Activated naive CD8-positive, alpha-beta T cell treated with anti-CD3 and anti-CD28 coated beads, Interleukin-2, amount 50 U/mL, for 16 hours (primary cell): ENCODE measurements at places on chromosomes 6 and 20.

DNA sequence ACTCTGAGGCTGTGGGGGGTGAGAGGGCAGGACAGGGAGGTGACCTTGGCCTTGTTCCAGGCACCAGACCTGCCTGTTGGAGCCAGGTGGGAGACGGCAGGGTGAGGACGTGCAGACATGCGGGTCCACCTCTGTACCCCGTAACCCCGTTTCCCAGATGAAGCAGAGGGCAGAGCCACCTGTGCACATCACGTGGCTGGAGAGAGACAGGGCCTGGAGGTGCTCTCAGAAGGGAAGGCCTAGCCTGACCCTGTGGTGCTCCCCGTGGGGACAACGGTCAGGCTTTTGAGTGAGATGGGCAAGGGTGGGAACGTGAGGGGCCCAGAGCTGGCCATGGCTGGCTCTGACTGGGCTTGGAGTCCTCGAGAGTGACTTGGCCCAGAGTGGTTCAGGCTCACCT lies 6.6 kb downstream of the NTSR1 start:
- no peak for DNase-seq

GRCh38 chr6:41256383-41256782 lies 28.2 kb downstream of the TREML4 start:
- DNase-seq: no peak

DNA sequence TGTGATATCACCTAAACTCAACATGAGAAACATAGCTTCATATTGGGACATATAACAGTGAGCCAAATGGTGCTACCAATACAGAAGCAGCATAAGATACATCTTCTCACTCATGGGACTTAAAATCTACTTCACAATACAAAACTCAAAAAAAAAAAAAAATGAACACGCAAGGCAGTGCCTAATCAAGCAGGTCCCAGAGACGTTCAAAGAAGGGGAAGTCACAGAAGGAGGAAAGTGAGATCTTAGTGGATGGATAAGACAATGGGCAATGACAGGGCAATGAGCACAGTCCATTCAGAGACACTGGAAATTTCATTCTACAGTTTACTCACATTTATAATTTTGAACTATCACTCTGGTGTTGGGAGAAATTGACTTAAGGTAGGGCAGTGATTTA lies 88.3 kb downstream of the FAM50B start:
- DNase-seq: no peak

DNA sequence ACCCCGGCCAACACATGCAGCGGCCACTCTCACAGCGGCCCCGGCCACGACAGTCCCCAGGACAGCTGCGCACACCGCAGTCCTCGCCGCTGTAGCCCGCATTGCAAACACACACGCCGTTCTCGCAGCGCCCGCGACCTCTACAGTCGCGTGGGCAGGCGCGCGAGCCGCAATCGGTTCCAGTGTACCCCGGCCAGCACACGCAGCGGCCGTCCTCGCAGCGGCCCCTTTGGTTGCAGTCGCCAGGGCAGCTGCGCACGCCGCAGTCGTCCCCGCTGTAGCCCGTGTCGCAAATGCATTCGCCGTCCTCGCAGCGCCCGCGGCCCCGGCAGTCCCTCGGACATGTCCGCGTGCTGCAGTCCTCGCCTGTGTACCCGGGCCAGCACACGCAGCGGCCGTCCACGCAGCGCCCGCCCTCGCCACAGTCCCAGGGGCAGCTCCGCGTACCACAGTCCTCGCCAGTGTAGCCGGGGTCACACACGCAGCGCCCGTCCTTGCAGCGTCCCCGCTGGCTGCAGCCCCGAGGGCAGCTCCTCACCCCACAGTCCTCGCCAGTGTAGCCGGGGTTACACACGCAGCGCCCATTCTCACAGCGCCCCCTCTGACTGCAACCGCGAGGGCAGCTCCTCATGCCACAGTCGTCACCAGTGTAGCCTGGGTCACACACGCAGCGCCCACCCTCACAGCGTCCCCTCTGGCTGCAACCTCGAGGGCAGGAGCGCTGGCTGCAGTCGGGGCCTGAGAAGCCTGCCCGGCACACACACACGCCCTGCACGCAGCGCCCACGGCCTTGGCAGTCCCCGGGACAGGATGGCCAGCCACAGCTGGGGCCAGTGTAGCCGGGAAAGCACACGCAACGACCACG lies 12.5 kb downstream of the TNXB start:
- DNase-seq: no peak

DNA sequence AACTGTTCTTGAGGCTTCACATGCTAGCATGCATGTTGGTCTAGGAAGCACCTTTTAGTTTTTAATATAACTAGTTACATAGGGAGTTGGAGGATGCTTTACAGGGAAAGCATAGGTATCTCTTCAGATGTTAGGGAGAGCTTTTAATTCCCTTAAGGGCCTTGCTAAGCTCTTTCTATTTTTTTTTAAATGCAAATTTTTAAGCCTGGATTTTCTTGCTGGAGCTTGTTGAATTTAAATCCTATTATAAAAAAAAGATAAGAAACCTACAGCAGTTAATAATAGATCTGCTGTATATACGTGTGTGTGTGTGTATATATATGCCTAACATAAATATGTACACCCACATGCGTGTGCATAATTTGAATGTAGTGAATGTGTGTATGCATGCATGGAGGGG lies 79.0 kb downstream of the FIG4 start:
- DNase-seq: no peak

DNA sequence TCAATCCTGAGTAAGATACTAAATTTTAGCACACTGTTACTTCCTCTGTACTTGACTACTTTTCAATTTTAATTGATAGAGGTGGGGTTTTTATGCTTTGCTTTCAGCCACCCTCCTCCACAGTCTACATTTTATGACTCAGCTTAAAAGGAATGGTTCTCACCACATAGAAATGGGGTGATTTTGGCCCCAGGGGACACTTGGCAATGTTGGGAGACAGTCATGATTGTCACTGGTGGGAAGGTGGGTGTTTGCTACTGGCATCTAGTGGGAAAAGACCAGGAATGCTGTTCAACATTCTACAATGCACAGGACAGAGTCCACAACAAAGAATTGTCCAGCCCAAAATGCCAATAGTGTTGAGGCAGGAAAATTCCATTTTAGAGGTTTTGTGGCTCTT lies 71.3 kb downstream of the PCSK2 start:
- DNase-seq: no peak

DNA sequence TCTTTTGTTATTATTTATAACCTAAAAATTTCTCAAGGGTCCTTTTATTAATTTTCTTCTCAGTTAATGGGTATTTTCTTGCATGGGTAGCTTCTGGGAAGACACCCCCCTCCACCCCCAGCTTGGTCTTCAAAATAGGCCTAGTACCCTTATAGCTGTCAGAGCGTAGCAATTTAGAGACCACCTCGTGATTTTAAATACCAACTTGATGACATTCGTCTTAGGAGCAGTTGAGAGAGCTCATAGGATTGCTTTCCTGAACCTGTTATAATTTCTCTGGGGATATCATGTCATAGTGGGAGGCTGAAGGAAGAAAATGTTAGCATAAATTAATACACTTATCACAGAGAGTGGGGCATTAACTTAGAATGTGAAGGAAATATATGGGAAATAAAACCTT lies 83.1 kb upstream of the MLIP start:
- no peak for DNase-seq

- DNase-seq: no peak
These were observed 81.7 kb downstream of the QKI start for GRCh38 chr6:163496205-163496604.

DNA sequence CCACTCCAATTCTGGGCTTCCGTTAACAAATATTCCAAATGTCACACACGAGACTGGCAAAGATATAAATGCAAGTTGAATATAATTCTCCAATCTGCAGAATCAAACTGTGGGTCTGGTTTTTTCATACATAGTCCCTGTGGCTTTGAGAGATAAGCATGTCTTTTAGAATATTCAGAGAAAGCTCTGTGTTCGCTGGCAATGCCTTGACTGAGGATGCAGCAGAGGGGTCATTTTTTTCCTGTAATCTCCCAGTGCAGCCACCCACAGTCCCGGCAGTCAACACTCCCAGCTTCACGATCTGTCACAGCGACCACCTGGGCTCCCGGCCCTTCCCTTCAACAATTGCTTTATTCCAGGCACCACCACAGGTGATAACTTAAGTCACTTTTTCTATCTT lies 30.5 kb downstream of the MUC22 start:
- no peak for DNase-seq

- DNase-seq: no peak
These were observed 37.4 kb downstream of the TOMM6 start for GRCh38 chr6:41824571-41825569.

GRCh38 chr20:44552950-44553908 lies 29.1 kb upstream of the PKIG start:
- no peak for DNase-seq

DNA sequence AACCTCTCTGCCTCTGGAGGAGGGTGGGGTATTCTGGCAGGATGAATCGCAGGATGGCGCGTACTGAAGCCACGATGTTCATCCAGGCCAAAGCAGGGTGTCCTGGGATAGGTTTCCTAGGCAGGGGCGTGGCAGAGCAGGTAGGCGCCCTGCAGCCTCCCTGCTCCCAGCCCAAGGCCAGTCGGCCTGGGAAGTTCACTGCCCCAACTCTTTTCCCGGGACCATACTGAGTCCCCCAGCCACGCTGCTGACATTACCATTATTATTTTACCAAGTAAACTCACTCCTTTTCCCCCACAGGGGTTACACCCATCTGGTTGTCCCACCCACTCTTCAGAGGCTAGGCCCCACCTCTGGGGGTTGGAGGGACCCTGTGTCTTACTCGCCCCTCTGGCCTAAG lies 21.8 kb downstream of the SDCBP2 start:
- DNase-seq: no peak

GRCh38 chr20:38355161-38356012 lies 9.1 kb downstream of the LBP start:
- no peak for DNase-seq

DNA sequence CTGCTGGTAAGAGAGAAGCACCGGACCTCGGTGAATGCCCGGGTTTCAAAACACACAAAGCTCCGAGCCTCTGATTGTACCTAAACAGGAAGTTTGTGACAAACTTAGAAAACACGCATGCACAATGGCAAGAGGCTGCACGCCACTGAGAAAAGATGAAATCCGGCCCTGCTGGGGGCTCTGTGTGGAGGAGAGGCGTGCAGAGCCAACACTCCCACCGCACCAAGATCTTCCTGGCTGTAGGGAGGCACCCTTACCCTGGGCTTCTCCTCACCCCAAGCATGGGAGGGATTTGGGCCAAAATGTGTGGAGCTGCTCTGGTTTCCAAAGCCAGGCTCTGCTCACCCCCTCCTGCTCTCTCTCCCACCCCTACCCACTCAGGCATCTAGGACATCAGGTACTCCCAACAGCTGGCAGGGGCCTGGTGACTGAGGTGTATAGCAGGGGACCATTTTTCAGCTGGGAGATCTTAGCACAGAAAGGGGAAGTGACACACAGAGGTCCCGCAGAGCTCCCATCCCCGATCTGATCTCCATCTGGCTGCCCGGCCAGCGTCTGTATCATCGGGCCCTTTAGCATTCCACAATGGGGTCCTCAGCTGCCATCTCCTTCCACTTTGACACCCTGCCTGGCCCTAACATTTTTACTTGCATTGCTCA lies 84.2 kb downstream of the TRERF1 start:
- DNase-seq: no peak

GRCh38 chr6:83974409-83975050 lies 59.0 kb upstream of the MRAP2 start:
- no peak for DNase-seq

- DNase-seq: no peak
These were observed 285.2 kb downstream of the UST start for GRCh38 chr6:149031859-149032598.

GRCh38 chr6:42988486-42989020 lies 4.2 kb downstream of the PPP2R5D start:
- DNase-seq: no peak

DNA sequence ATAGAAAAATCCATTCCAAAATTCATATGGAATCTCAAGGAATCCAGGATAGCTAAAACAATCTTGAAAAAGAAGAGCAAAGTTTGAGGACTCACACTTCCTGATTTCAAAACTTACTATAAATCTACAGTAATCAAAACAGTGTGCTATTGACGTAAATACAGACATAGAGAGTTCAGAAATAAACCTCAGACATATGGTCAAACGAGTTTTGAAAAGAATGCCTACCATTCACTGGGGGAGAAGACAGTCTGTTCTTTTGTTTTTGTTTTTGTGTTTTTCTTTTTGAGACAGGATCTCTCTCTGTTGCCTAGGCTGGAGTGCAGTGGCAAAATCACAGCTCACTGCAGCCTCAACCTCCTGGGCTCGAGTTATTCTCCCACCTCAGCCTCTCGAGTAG lies 25.3 kb upstream of the PROKR2 start:
- DNase-seq: no peak

DNA sequence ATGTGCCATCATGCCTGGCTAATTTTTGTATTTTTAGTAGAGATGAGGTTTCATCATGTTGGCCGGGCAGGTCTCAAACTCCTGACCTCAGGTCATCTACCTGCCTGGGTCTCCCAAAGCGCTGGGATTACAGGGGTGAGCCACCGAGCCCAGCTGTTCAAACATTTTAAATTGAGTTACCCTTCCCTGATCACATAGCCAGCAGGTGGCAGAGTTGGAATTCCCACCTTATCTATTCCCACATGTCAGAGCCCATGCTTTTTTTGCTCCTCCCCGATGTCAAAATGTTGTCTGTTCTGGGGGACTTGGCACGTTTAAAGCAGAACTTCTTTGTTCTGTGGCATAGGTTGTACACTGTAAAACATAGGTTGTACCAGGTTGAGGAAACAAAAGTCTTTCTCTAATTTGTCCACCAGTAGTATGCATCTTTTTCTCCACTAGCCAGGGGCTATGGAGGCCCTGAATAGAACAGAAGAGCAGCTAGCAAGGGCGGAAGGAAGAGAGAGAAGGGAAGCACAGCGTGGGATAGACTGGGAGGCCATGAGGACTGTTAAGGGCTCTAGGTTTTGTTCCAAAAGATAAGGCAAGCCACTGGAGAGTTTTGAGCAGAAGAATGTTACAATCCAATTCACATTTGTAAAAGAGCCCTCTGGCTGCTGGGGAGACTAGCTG lies 7.3 kb upstream of the LBP start:
- DNase-seq: no peak

- DNase-seq: no peak
These were observed 241.4 kb downstream of the IBTK start for GRCh38 chr6:82006027-82006738.

- no peak for DNase-seq
These were observed 289.3 kb downstream of the FARS2 start for GRCh38 chr6:5550631-5551030.

DNA sequence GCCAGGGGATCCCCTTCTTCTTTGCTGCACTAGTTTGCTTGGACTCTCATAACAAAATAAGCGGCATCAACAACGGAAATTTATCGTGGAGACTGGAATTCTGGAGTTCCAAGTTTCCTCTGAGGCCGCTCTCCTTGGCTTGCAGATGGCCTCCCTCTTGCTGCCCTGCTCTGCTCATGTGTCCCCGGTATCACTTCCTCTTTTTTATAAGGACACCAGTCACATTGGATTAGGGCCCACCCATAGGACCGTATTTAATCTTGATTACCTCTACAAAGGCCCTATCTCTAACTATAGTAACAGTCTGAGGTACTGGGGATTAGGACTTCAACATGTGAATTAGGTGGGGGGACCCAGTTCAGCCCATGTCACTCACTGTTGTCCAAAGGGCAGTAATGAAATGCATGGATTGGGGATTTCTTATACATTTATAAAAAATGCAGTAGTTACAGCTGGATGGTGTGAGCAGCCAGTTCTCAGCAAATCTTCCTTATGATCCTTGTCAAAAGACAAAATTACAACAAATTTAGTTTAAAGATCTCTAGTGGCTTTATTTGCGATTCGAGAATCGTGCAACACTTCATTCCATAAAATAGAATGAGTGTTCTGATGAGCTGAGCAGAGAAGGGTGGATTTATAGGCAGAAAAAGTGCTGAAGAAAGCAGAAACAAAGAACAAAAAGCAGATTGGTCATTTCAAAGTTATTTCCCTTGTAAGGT lies 59.3 kb upstream of the AKAP12 start:
- DNase-seq: no peak

- DNase-seq: no peak
These were observed 58.3 kb upstream of the PDE10A start for GRCh38 chr6:165721356-165721755.
